ENCODE measurements at places on chromosomes 3 and 15.
A peak's percentile ranks its signal among the peaks of the same experiment; 100 is the strongest.

GRCh38 chr3:191301017-191301416 lies 28.2 kb upstream of the CCDC50 start:
- no peak for DNase-seq

DNA sequence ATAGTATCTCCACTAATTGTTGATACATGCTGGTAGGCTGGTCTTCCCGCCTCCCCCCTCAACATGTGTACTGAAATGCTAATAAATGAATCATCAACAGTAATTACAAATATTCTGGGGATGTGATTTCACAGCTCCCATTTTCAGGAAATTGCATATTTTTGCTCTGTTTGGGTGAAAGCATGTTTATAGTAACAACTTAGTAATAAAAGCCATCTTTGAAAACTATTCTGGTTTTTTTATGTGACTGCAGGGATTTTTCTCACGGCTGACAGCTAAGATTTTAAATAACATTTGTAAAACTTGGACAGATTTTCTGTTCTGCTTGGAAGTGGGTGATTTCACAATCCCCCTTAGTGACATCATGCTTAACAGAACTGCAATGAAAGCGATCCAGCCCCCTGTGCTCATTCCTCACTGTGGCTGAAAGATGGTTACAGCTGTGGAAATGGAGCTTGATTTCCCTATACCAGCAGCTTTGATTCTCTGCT lies 25.6 kb upstream of the FAM174B start:
- peak; percentile 50 for DNase-seq

- no peak for DNase-seq
These were observed 111.1 kb upstream of the WNT5A start for GRCh38 chr3:55598224-55598623.

DNA sequence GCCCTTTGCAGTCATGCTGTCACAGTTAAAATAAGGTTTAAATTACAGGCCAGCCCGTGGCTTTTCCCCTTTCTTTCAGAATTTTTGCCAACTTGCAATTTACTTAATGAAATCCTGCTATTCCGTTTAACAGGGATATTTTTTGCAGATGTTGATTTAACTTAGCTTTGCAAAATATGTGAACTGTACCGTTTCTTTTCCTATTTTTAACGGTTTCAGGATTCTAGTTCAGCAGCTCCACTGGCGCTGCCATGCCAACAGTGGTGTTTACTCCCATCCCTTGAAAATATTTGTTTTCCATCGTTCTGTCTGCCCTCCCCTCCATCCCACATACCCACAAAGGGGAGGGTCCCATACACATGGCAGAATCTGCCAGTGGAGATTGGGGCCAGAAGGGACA lies 54.3 kb downstream of the SMAD6 start:
- no peak for DNase-seq

GRCh38 chr3:10712121-10712520 lies 103.9 kb upstream of the SLC6A11 start:
- no peak for DNase-seq

DNA sequence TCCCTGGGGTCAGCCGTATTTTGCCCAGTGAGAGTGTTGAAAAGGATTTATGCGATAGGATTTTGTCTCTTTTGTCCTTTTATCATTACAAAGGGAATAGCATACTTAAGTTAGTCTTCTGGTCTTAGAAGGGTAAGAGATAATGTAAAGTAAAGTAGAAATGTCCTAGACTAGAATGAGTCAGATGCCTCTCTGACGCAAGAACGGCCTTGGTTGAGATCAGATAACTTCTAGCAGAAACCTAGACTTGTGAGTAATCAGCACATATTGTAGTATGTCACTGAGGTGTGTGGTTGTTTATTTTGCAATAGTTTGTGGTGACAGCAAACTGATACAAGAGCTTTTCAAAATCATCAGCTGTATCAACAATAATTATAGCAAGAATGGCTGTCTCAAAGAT lies 866.1 kb downstream of the NSUN3 start:
- DNase-seq: no peak

DNA sequence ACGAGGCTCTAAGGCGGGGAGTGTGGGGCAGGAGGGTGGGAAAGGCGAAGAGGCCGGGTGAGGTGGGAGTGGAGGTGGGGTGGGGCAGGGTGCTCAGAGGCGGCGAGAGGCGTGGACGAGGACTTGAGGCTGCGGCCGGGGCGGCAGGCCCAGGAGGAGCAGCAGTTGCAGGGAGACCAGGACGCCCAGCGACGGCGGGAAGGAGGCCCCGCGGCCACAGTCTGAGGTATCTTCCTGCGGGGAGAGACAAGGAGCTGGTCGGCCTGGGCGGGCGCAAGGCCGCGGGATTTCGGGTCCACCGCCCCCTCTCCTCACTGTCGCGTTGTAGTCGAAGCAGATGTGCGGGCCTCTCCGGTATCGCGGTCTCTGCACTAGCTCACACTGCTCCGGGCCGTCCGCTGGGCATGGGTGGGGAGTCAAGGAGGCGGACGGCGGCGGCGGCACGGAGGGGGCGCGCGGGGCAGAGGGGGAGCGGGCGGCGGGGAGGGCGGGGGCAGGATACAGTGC lies 5.3 kb upstream of the TMEM115 start:
- DNase-seq: peak; percentile 34

- no peak for DNase-seq
These were observed 12.5 kb upstream of the THRB start for GRCh38 chr3:24506966-24507775.

- DNase-seq: no peak
These were observed 49.4 kb upstream of the SPTSSB start for GRCh38 chr3:161420746-161421145.

DNA sequence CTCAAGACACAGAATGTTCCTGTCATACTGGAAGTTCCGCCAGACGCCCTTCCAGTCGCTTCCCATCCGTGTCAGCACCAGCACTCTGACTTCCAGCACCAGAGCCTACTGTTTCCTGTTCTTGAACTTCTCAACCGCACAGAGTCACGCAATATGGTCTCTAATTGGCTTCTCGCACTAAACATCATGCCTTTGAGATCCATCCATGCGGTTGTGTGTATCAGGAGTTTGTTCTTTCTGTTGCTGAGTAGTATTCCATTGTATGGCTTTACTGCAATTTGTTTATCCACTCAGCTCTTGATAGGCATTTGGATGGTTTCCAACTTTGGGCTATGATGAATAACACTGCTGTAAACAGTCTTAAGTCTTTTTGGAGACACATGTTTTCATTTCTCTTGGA lies 112.1 kb downstream of the LRRK1 start:
- no peak for DNase-seq

DNA sequence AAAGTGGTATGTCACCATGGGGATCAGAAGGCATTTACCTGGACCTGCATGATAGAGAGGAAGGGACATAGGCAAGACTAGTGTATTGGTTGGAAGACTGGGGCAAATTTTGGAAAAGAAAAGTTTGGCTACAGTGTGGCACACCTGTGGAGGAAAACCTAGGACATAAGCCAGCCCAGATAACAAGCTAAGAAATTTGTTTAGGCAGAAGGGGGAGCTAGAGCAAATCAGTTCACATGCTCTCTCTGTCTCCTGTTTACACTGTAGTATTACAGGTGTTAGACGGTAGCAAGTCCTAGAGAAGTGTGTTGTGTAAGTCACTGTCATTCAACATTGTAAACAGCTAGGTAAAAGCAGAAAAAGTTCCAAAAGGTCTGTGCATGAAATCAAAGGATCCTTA lies 11.9 kb upstream of the ALDH1A2 start:
- no peak for DNase-seq

GRCh38 chr3:106534206-106534605 lies 665.4 kb upstream of the CBLB start:
- no peak for DNase-seq

- DNase-seq: peak; percentile 32
These were observed 58.4 kb downstream of the RBM6 start for GRCh38 chr3:49998326-49998725.

GRCh38 chr15:29299331-29299730 lies 29.7 kb upstream of the NSMCE3 start:
- no peak for DNase-seq

GRCh38 chr3:177529071-177529550 lies 331.8 kb upstream of the TBL1XR1 start:
- DNase-seq: no peak

DNA sequence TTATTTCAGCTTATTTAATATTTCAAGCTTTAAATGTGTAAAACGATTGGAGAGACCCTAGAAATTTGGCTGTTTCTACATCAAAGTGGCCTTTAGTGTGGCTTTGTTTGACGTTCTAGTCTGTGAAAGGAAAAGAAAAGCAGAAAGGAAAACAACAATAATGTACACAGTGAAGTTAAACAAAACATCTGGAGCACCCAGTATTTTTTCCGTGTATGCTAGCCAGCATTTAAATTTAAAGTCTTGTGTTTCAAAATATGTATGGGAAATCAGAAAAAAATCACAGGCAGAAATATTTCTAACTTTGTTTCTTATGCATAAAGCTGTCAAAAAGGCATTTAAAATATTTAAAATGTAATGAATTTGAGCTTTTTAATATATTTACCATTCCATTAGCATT lies 218.1 kb downstream of the NAALADL2 start:
- DNase-seq: no peak

DNA sequence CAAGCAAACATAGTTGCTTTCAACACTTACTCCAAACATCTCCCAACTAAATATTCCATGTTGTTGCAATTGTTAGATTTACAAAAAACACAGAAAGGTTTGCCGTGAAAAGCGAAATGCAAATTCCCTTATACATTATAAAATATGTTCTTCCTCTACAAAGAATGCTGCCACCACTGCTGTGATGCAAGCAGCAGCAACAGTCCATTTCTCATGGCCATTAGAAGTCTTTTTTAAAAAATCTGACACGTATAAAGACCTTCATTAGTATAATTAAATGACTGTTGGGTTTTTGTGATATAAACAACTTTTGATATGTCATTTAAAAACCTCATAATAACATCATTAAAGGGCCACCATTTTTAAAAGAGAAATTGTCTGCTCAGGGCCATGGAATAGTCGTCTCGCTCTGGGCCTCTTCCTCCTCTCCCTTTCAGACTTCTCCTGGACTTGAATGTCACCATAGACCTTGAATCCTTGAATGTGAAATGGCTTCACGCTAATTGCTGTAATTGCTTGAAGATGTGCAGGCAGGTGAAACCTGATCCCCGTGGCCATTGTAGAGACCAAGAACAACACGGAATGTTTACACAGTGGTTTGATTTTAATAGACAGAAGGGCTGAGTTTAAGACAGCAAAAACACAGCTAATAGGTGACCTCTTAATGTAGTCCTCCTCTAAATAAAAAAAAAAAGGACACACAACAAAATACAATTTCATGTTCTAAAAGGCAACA lies 450.4 kb downstream of the FOXP1 start:
- DNase-seq: no peak

DNA sequence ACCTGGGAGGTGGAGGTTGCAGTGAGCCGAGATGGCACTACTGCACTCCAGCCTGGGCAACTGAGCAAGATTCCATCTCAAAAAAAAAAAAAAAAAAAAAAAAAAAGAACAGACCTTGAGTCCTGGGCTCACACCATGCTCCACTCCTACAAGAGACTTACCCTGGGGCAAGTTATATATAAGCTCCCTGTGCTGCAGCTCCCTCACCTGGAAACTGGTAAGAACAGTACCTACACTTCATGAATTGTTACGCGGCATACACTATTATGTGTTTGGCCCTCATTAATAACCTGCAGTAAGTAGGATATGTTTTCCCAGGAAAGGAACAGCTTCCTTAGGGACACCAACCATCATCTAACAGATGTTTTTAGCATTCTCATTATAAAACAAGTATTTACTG lies 119.6 kb downstream of the FMN1 start:
- DNase-seq: no peak

- no peak for DNase-seq
These were observed 751 bp upstream of the RPS17 start for GRCh38 chr15:82540984-82541431.

GRCh38 chr3:29583861-29584260 lies 303.0 kb downstream of the RBMS3 start:
- no peak for DNase-seq

GRCh38 chr3:159513867-159514380 lies 474.7 kb upstream of the IL12A start:
- peak; percentile 8 for DNase-seq

GRCh38 chr3:78343221-78343620 lies 1303.3 kb downstream of the ROBO2 start:
- no peak for DNase-seq

GRCh38 chr15:27742751-27743477 lies 356.2 kb downstream of the OCA2 start:
- no peak for DNase-seq

DNA sequence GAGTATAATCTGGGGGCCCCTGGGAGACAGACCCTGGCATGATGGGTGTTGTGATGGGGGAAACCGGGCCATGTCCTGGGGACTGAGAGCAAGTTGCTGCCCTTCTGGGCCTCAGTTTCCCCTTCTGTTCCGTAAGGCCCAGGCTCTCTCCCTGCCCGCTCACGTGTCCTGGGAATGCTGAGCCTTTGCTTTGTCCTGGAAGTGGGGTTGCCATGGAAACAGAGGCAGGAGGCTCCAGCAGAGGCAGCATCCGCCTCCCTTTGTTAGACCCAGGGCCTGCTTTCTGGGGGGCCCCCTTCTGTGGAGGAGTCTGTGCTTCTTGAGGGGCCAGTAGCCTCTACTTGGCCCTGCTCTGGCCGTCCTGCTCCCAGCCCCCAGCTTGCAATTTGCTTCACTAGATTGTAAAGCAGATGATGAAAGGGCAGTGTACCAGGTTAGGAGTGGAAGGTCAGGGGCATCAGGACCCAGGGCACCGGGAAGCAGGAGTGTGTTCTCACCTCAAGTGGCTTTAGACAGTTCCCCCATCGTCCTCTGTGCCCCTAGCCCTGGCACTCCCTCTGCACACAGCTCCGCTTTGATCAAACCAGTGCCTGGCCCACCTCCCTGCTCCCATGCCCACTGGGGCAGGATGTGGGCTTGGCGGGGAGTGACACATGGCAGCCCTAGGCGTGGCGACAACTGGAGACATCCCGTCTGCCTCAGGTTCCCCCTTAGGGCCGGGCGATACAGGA lies 105.6 kb downstream of the FBLN2 start:
- no peak for DNase-seq

GRCh38 chr3:153927107-153927506 lies 194.1 kb upstream of the ARHGEF26 start:
- peak; percentile 58 for DNase-seq

GRCh38 chr3:153379516-153379915 lies 217.5 kb downstream of the RAP2B start:
- peak; percentile 40 for DNase-seq

DNA sequence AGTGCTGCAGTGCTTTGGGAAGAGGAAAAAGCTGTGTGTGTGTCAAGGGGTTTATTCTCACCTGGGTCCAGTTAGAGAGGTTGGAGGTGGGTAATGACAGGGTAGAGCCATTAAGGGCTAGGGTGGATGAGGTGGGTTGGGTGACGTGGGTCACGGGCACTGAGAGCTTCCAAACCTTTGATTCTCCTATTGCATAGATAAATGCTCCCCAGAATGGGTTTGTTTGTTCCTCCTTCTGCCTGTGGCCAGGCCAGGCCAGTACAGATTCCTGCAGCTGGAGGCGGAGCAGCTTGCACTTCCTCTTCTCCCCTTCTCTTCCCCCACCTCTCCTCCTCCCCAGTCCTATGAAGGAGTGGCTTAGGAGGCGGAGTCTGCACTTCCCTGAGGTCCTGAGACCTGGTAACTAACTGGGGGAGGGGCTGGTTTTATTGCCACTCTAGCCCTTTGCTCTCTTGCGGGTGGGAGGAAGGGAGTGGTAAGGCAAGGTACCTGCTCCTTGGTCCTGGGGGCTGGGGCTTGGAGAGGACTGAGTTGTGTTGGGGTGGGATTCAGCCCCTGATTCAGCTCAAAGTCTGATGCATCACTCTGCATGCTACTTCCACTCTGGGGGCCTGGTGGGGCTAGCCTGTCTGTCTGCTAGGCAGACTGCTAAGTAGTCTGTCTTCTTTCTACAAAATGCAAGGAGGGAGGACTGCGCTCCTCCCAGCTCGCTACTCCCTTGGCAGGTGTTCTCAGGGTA lies 3.5 kb downstream of the SPINT1 start:
- DNase-seq: no peak

- DNase-seq: no peak
These were observed 851.1 kb downstream of the FHIT start for GRCh38 chr3:60399861-60400845.

Measured in AG08395 (cell line).